ENCODE measurements at places on chromosomes 7 and 10.

- no peak for DNase-seq
Observed at GRCh38 chr10:25501912-25502311, 327.1 kb downstream of the GPR158 start.

GRCh38 chr7:34184466-34184865 lies 279.1 kb downstream of the BMPER start:
- no peak for DNase-seq

- no peak for DNase-seq
Observed at GRCh38 chr10:126223512-126224067, 164.7 kb downstream of the ADAM12 start.

DNA sequence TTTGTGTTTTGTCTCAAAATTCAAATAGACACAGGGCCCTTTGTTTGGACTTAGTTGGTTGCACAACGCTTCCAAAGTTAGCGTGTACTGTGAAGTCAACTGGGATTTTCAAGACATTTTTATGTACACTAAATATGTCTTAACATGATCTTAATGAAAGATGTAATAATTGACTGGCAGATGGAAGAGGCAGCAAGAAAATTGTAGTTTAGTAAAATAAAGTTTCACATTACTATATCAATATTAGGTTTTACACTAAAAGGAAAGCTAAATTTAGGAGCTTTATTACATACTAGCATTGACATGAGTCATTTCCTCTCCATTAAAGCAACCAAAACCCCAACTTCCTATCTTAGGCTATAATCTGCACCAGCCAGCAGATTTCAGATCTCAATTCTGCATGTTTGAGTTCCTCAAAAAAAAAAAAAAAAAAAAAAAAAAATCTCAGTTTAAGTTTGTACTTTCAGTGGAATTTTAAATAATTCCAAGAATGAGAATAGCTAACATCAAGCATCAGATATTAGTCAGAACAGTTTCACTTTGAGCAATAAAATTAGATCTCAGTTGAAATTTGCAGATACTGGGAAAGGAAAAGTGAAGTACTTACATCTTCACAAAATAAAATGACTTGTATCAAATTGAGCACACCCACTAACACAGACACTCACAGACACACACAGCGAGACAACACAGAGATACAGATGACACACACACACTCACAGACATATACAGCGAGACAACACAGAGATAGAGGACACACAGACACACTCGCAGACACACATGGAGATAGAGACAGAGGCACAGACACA lies 346.6 kb upstream of the KLF6 start:
- DNase-seq, result no peak

GRCh38 chr10:118974951-118975350 lies 54.6 kb upstream of the NANOS1 start:
- no peak for DNase-seq

DNA sequence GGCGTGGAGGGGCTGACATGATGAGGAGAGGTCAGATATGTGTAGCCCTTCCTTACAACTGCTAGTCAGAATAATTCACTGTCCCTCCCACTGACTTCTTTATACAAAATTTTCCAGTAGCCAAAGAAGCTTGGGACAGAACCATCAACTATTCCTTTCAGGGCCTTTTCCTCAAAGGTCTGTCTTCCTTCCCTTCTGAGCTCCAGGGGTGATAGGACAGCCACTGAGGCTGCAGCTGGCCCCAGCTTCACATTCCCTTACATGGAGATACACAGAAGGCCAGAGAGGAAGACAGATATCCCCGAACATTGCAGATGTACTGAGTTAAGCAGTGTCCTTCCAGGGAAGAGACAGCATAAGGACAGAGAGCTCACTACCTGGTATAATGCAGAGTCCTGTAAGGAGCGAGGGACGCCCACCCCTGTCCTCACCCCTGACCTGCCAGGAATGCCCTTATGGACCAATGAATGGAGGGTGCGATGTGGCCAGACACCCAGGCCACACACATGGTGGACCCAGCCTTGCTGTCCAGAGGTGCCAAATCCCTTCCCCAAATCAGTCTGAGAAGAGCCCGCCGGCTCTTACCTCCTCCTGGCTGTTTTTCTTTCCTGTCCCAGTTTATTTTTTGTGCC lies 754.7 kb downstream of the GRID1 start:
- no peak for DNase-seq

DNA sequence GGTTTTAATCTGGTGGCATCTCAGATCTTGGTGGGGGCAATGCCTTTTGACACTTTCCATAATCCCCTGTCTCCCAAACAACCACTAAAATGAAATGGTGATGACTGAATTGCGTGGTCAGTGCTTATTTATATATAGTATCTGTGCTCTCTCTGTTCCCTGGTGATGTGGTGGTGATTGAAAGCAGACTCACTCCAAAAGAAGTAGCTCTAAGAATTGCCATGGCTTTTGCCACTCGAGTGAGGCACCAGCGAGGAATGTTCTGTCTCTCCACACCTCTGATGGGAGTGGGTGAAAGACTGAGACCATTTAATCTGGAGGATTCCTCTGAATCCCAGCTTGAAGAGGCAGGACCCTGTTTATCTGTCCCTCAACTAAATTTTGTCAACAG lies 2.8 kb downstream of the DUSP5 start:
- no peak for DNase-seq

DNA sequence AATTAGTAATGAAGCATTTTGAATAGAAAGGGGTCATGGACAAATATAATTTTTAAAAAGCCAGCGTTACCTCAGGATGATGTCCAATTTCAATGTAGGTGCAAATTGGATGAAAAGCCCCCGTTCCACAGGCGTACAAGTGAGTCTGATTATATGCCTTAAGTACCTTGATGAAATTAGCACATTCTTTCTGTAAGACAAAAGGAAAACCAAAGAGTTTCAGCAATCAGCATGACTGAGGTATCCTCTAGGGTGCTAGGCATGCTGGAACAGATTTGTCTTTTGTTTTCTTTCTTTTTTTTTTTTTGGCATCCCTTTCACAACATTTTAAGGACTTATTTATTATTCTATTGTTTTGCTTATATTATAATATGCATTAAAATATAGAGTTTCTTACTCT lies 84.2 kb downstream of the SEMA3A start:
- no peak for DNase-seq

- DNase-seq, result no peak
Observed at GRCh38 chr7:27202862-27203134, 2.9 kb upstream of the HOXA13 start.

DNA sequence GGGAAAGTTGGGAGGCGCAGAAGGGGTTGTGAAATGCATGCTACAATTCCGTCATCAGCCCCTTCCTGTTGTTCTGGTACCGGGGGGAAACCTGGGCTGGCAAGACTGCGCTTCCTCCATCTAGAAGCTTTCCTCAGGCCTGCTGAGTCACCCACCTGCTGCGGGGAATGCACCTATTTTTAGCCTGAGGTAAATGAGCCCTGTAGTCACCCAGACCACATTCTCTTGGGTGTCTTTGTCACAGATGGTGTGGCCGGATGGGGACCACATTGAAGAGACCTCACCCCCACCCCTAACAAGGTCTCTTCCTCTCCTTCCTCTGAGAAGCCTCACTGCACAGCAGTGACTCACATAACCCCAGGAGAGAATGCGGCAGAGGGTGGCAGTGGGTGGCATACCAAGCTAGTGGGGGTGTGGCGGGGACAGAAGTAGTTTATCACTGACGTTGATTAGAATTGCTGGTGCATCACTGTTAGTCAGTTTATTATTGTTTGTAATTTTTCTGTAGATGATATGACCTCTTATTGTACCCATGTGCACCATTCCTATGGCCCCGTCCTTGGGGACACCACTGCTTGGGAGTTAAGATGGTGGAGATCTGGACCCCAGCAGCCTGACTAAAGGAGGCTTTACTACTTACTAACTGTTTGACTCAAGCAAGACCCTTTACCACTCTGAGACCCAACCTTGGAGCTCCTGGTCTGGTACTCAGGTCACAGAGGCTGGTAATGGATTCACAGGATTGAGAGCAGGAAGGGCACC lies 83.0 kb upstream of the DUSP5 start:
- DNase-seq, result peak; percentile 93

DNA sequence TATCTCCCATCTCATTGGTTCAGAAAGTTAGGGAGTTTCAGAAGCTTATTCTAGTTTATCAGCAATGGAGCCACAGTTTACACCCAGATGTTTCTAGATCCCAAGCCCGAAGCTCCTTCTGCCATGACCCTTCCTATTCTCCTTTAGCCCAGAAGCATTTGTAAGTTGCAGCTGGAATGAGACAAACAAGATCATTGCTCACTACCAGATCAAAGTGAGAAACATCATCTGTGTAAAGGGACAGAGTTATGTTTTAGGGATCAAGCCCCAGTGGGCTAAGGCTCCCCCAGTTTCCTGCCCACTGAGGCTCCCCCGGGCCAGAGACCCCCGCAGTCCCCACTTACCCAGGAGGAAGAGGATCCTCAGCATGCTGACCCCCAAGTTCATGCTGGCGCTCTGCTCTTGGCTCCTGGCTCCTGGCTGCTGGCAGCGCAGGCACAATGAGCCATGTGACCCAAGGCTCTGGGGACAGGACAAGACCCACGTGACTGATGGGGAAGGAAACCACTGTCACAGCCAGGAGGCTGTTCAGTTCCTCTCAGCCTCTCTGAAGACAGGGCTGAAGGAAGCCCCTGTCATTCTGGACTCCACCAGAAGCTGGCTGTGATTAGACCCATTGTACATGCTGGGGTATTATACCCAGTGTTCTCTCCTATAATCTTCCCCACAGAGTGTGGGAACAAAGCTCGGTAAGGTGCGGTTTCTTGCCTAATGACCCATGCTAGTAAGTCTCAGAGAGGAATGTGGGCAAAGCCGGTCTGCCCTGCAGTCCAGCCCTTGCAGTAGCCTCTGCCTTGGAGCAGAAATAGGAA lies at the start of gene TMEM273:
TSS of gene TMEM273 (minus strand) at position 442 of the 812 bp plus-strand sequence. CDS start at position 387, 55 bp downstream.
- DNase-seq, result no peak

- DNase-seq, result peak; percentile 27
Observed at GRCh38 chr7:71752171-71752935, 620.4 kb downstream of the GALNT17 start.

- DNase-seq, result no peak
Observed at GRCh38 chr7:152180587-152180986, 155.1 kb downstream of the GALNT11 start.

GRCh38 chr10:44947371-44948152 lies 12.0 kb upstream of the RASSF4 start:
- DNase-seq, result no peak

DNA sequence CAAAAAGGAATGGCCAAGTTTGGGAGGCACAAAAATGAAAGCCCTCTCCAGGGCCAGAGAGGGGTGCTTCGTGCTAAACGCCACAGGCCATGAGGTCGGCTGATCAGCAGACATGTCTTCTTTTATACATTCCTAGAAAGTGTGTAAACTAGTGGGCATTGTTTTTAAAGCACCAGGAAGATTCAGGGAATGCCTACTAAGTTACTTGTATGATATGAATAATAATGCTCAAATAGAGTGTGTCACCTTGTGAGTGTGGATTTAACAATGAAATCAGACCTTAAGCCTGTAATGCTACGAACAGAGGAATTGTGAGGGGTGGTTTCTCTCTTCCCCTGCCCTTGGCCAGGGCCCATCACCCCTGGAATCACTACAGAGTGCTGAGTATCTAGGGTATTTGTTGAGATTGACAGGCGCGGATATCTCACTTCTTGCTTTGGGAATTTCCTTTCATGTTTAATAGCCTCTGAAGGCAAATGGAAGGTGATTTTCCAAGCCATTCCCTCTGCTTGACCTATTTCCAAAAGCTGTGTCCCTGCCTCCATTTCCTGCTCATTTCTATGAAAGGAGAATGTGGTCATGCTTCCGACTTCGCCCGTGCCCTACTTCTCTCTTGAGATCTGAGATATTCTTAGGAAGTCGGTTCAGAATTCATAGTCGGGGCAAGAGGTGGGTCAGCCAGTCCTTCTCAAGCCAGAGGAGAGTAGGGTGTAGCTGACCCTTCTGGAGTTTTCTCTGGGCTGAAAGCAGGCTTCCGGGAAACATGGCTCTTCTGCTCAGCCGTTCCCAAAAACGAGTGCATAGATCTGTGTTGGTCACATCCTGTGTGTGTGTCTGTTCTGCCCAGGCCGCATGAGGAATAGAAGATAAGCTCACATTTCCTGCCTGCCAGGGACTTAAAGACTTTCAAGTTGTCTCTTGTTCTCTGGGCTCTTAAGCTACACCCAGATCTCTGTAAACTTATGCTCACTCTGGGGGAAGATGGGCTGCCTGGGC lies 167.8 kb upstream of the ITGB1 start:
- DNase-seq, result no peak

- DNase-seq, result no peak
Observed at GRCh38 chr7:85508642-85509410, 322.0 kb upstream of the SEMA3D start.

DNA sequence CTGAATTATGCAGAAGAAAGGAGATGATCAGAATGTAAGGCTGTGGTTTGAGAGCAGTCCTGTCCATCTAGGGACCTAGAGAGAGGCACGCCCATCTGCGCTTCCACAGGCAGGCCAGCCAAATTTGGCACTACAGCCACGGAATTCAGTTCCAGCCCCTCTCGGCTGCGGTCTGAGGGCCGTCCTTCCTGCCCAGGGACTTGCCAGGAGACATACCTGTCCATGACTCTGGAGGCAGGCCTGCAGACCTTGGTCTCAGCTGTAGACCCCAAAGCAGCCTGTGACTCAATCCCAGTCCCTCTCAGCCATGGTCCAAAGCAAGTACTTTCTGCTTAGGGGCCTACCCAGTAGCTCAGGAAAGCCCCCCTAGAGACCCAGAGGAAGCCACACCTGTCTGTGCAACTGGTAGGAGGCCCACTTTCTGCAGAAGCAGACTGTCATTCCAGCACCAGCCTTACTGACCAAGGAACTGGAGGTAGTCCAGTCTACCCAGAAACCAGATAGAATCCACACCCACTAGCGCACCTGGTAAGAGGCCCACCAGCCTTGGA lies 720.9 kb downstream of the PARD3 start:
- DNase-seq, result no peak

DNA sequence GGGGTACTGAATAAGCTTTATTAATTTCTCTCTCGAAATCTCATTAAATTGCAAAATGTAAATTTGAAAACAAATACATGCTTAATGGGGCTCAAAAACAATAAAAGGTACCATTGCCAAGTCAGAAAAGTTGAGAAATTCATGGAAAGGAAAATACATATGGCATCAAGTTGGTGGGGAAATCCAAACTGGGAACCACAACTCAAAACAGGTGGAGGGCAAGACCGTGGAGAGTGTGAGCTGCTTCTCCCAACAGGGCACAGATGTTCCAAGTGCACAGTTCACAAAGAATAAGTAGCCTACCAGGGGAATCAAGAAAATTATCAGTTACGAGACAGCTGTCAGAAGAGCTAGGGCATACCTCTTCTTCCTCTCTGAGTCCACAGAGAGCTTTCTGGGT lies 26.6 kb downstream of the MKX start:
- DNase-seq, result no peak

DNA sequence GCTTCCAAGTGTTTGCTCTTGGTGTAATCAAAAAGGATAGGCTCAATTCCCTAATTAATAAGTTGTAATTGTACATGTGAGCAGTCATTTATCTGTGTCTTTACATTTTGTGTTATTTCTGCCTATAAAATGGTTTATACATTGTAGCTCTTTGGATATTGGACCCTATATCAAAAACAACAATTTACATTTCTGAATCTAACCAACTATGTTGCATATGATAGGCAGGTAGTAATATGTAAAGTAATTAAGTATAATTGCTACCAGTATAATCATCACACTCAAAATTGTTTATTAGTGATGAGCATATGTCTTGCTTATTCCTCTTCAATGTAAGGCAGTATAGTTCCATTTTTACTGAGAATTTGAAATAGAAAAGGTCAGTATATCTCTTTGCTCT lies 13.8 kb downstream of the AKR1C1 start:
- DNase-seq, result no peak
